Type B pancreatic cell (in vitro differentiated cells): ENCODE measurements at places on chromosomes 5 and 9.
A peak's percentile ranks its signal among the peaks of the same experiment; 100 is the strongest.

DNA sequence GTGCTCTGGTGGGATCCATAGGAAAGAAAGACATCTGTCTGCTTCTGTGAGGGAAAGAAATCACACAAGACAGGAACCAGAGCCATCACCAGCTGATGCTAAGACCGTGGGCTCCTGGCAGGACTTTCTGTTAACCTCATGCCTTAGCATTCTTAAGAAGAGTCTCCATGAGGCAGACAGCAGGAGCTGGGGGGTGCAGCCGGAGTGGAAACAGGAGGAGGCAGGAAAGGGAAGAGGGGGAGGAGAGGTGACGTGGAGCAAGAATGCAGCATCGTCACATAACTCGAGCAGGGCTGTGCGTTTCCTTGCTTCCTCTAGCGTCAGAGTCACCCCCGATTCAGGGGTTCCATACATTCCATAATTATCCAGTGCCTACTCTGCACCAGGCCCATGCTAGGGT is 53.6 kb downstream of the ERGIC1 start:
- no peak overlapping the region for H3K4me3 ChIP-seq
- no peaks in the 10 kb centered on the region for H3K27me3 ChIP-seq
- H3K27ac ChIP-seq: peak overlapping the region; percentile 51
- no peak for DNase-seq
- H3K4me1 ChIP-seq: peaks cover 24% of the 10 kb centered on the region

- no peak overlapping the region for H3K4me3 ChIP-seq
- peaks cover 7% of the 10 kb centered on the region for H3K27me3 ChIP-seq
- H3K27ac ChIP-seq: no peak overlapping the region
- H3K4me1 ChIP-seq: peaks cover 16% of the 10 kb centered on the region
Observed at GRCh38 chr5:171697221-171698102, 88.2 kb upstream of the SMIM23 start.

- peaks cover 5% of the 10 kb centered on the region for H3K4me1 ChIP-seq
- H3K27ac ChIP-seq: no peak overlapping the region
Observed at GRCh38 chr9:98612061-98612752, 96.5 kb downstream of the GABBR2 start.

DNA sequence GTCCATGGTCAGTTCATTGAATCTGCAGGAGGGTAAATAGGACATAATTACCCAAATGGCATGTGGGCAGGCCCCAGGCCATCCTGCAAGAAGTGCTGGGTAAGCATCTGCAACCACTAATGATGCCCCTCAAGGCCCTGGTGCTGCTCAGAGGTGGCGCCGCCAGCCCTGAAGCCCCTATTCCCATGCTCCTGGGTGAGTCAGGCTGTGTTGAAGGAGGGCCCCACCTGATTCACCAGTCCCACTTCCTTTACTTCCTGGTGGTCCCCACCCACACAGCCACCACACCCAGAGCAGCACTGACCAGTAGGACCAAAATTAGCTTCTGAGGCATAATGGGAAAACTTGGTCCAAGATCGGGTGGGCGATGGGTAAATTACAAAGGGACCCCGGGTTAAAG is 120.4 kb upstream of the SPRY4 start:
- H3K27me3 ChIP-seq: no peaks in the 10 kb centered on the region
- DNase-seq: no peak
- no peaks in the 10 kb centered on the region for H3K36me3 ChIP-seq
- peaks cover 23% of the 10 kb centered on the region for H3K4me1 ChIP-seq

DNA sequence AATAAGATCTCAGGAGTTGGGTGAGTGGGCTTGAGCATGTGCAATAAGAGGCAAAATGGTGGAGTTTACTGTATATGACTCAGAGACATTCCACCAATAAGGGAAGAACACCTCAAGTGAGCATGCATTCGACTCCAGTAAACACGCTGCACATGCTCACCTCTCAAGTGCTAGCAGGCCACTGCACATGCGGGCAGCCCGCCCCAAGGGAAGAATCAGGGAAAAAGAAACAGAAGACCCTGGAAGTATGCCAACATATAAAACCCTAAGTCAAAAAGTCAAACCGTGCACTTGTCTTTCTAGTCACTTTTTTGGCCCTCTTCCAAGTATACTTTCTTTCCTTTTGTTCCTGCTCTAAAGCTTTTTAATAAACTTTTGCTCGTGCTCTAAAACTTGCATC is 245.3 kb upstream of the RASA1 start:
- peaks cover 11% of the 10 kb centered on the region for H3K4me1 ChIP-seq
- H3K27me3 ChIP-seq: no peaks in the 10 kb centered on the region
- no peak overlapping the region for H3K27ac ChIP-seq
- no peak for DNase-seq

GRCh38 chr5:147547730-147548129 is 37.9 kb upstream of the DPYSL3 start:
- no peaks in the 10 kb centered on the region for H3K36me3 ChIP-seq
- peaks cover 7% of the 10 kb centered on the region for H3K4me1 ChIP-seq
- peaks cover 10% of the 10 kb centered on the region for H3K27me3 ChIP-seq
- no peak overlapping the region for H3K27ac ChIP-seq
- DNase-seq: no peak
- no peak overlapping the region for H3K4me3 ChIP-seq

GRCh38 chr5:59109383-59109782 is 526.5 kb downstream of the RAB3C start:
- peaks cover 23% of the 10 kb centered on the region for H3K4me1 ChIP-seq
- H3K27me3 ChIP-seq: no peaks in the 10 kb centered on the region
- H3K4me3 ChIP-seq: no peak overlapping the region
- no peak overlapping the region for H3K27ac ChIP-seq
- DNase-seq: no peak

DNA sequence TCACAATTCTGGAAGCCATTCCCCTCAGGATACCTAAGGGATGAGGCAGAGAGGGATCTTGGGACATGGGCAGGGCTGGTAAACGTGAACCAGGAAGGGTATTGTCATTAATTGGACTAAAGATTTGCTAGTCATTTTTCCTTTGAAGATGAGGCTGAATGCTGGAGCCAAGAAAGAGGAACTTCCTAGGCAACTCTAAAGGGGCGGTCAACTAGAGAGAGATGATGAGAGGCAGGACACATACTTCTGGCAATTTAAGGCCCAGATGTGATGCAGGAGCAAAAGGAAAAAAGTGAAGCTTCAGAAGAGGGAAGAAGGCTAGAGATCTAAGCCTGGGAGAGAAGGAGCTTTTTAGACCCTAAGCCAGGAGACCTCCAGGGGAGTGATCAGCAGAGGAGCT is 5.6 kb downstream of the GBA2 start:
- no peak overlapping the region for H3K4me3 ChIP-seq
- H3K36me3 ChIP-seq: peaks cover 40% of the 10 kb centered on the region
- H3K4me1 ChIP-seq: peaks cover 23% of the 10 kb centered on the region
- no peaks in the 10 kb centered on the region for H3K27me3 ChIP-seq

- H3K4me1 ChIP-seq: peaks cover 1% of the 10 kb centered on the region
- no peak overlapping the region for H3K4me3 ChIP-seq
- no peaks in the 10 kb centered on the region for H3K36me3 ChIP-seq
- DNase-seq: no peak
- H3K27ac ChIP-seq: no peak overlapping the region
Observed at GRCh38 chr9:134483361-134484184, 157.3 kb downstream of the RXRA start.

DNA sequence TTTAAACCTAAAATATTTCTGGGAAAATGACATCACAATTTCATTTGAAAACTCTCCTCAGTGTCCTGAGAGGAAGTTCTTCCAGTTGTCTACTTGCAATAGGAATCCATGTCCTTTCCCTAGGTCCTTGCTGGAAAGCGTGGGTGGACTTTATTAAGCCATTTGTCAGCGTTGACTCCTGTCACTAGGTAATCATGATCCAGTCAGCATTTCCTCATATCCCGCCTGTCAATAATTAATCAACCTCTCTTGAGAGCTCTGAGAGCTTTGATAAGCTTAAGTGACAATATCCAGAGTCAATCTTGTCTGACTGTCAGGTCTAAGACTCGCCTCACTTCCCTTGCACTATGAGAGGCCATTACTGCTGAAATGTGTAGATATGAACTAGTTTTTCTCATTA is 107.2 kb upstream of the SLIT3 start:
- H3K36me3 ChIP-seq: no peaks in the 10 kb centered on the region
- no peak overlapping the region for H3K4me3 ChIP-seq
- H3K27me3 ChIP-seq: peaks cover 15% of the 10 kb centered on the region
- H3K27ac ChIP-seq: no peak overlapping the region
- H3K4me1 ChIP-seq: no peaks in the 10 kb centered on the region
- DNase-seq: no peak

GRCh38 chr5:134240421-134240962 is 14.6 kb upstream of the PPP2CA start:
- H3K36me3 ChIP-seq: no peaks in the 10 kb centered on the region
- no peak for DNase-seq
- peak overlapping the region; percentile 7 for H3K27ac ChIP-seq
- H3K4me1 ChIP-seq: peaks cover 19% of the 10 kb centered on the region
- peak overlapping the region; percentile 39 for H3K4me3 ChIP-seq

DNA sequence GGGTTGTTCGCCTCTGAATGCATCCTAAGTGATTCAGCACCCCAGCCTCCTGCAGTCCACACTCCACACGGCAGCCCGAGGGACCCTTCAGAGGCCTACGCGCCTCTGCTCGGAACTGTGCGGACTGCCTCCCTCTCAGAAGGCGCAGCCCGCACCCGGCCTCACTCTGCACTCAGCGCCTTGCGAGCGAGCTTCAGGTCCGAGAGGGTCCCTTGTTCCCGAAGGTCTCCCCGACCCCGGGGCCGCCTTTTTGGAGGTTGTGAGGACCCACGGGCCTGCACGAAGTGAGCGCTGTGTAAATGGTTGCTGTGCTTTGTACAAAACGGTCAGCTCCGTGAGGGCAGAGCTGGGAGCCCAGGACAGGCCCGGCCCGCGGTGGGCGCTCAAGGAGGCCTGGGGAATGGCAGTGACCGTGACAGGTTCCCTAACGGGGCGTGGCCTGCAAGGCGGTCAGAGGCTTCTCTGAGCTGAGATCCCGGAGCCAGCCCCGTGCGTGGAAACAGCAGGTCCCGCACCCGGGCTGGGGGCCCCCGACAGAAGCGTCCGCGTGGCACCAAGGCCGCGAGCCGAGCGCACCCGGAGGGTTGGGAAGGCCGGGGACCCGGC is 698 bp upstream of the CACNA1B start:
- H3K27ac ChIP-seq: no peak overlapping the region
- H3K27me3 ChIP-seq: peaks cover 50% of the 10 kb centered on the region
- no peaks in the 10 kb centered on the region for H3K4me1 ChIP-seq
- H3K4me3 ChIP-seq: peak overlapping the region; percentile 81
- no peaks in the 10 kb centered on the region for H3K36me3 ChIP-seq
- DNase-seq: no peak

GRCh38 chr9:136880651-136881050 is 5.7 kb upstream of the TRAF2 start:
- H3K36me3 ChIP-seq: no peaks in the 10 kb centered on the region
- H3K4me1 ChIP-seq: no peaks in the 10 kb centered on the region
- no peak overlapping the region for H3K27ac ChIP-seq
- no peak for DNase-seq
- H3K4me3 ChIP-seq: no peak overlapping the region
- H3K27me3 ChIP-seq: peaks cover 3% of the 10 kb centered on the region

DNA sequence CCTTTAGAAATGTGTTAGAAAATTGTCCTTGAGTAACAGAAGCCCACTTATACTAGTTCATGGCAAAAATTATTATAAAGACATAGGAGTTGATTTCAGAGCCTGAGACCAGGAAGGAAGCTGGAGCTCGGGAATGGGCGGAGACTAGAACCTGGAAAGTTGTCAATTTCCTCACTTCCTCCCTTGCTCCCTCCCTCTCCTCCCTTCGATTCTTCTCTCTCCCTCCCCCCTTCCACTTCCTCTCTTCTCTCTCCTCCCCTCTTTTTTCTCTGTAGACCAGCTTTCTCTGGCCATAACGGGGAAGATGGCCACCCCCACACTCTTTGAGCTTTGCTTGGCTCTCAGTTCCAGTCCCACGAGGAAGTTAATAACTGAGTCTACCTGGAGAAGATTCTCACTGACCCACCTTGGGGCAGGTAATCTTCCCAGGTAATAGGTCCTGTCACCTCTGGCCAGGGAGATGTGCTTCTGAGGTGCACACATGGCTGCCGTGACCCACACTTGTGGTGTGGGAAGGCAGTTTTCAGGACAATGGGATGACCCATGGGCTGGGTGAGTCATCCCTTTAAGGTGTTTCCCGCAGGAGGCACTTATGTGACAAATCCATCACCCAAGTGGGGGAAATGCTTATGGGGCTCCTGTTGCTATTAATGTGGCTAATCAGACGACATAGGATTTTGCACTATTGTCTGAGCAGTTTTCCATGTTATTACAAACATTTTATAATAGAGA is 78.7 kb downstream of the HSPA4 start:
- DNase-seq: no peak
- H3K4me1 ChIP-seq: no peaks in the 10 kb centered on the region
- H3K27me3 ChIP-seq: peaks cover 18% of the 10 kb centered on the region

GRCh38 chr5:77423022-77423750 is 68.9 kb downstream of the WDR41 start:
- H3K27ac ChIP-seq: no peak overlapping the region
- no peak overlapping the region for H3K4me3 ChIP-seq
- H3K4me1 ChIP-seq: peaks cover 5% of the 10 kb centered on the region
- DNase-seq: no peak
- H3K36me3 ChIP-seq: peaks cover 20% of the 10 kb centered on the region
- no peaks in the 10 kb centered on the region for H3K27me3 ChIP-seq
